ENCODE measurements at places on chromosomes 7 and 10.

- no peak for DNase-seq
Measured at GRCh38 chr7:28729281-28729680, 228.8 kb downstream of the TRIL start.

- no peak for DNase-seq
Measured at GRCh38 chr7:121797657-121798452, 75.1 kb upstream of the PTPRZ1 start.

GRCh38 chr10:128481152-128481840 is 355.1 kb upstream of the MKI67 start:
- no peak for DNase-seq

DNA sequence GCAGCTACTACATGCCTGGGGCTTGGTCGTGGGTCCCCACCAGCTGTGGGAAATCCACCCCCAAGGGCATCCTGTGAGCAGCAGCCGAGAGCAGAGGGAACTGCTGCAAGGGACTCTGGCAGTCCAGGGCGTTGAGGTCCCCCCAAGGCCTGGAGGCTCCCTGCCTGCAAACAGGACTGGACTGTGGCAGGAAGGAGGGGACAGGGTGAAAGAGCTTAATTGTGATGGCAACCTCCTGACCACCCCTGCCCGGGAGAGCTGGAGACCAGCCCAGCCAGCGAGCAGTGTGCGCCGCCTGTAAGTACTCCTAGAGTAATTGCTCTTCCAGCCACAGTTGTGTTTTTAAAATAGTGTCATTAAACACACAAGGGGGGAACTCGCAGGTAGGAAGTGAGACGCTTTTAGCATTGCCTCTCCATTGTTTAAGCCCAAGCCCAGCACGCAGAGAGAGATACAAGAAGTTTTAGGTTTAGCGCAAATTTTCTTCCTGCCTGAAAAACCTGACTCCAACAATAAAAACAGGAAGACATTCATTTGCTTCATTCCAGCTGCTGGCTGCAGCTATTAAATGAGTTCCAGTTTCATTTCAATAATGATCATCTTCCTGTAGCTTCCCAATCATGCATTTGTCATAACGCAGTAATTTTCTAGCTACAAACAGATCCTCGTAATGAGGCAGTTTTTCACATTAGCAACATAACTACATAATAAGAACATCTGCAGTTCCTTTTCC is 111.1 kb downstream of the EBF3 start:
- no peak for DNase-seq

DNA sequence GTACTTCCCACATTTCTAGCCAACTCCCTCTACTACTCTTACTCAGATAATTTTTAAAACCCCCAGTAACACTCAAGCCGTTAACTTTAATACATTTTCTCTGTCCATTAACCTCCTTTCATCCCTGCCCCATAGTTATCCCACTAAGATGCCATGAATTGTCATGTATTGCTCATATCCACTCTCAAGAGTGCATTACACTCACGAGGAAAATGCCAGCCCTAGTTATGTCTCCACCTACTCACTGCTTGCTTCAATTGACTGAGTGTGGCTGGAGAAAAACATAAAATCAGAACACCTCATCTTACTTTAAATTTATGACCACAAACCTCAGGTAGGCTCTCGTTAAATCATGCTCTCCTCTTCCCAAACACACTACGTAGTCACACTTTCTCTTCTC is 324.1 kb upstream of the NPSR1 start:
- DNase-seq, result no peak

DNA sequence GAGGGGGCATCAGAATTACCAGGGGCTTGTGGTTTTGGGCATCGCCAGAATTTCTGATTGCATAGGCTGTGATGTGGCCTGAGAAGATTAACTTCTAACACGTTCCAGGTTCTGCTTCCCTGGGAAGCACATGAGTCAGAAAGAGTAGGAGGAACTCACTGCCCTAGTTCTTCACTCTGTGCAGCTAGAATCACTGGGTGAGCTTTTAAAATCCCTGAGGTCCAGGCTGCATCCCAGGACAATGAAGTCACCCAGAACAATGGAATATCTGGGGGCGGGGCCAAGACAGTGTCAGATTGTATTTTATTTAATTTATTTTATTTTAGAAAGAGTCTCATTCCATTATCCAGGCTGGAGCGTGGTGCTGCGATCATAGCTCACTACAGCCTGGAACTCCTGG is 636.5 kb downstream of the CALN1 start:
- no peak for DNase-seq

GRCh38 chr10:88428442-88428841 is 154.7 kb downstream of the RNLS start:
- DNase-seq, result no peak

DNA sequence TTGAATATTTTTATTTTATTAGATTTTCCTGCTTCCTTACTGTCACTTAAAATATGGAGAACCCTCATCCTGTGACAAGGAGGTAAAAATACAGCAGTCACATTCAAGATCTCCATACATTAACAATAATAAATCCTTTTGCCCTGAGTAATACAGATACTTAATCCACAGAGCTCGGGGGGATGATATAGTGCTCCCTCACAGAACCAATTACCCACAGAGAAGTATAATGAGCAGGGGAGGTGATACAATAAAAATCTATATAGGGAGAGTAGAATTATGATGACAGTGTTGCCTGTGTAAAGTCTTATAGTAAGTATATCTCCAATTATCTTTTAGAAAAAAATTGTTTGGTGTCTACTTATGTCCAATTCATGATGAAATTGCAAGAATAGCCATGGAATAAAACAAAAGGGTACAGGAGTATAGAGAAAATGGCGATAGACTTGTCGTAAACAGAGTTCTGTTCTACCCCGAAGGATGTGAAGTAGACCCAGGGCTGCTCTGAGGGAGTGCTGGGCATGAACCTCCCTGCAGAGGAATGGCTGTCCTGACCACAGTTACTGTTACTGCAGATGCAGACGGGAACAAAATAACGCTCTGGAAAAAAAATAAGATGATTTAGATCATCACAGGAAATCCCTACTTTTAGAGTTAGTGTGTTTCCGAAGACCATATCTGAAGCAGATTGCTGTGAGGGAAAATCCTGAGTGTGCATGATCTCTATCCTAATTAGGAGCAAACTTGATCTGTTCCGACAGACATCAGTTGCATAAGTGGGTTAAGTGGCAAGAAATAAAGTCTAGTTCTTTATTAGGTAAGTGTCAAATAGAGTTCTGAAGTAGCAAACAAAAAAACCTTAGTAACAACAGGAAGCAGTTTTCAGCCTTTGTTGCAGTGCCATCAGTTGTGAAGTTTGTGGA is 123.7 kb downstream of the KAT6B start:
- no peak for DNase-seq

- DNase-seq, result no peak
Measured at GRCh38 chr10:47425813-47426419, 41.8 kb upstream of the ZNF488 start.

DNA sequence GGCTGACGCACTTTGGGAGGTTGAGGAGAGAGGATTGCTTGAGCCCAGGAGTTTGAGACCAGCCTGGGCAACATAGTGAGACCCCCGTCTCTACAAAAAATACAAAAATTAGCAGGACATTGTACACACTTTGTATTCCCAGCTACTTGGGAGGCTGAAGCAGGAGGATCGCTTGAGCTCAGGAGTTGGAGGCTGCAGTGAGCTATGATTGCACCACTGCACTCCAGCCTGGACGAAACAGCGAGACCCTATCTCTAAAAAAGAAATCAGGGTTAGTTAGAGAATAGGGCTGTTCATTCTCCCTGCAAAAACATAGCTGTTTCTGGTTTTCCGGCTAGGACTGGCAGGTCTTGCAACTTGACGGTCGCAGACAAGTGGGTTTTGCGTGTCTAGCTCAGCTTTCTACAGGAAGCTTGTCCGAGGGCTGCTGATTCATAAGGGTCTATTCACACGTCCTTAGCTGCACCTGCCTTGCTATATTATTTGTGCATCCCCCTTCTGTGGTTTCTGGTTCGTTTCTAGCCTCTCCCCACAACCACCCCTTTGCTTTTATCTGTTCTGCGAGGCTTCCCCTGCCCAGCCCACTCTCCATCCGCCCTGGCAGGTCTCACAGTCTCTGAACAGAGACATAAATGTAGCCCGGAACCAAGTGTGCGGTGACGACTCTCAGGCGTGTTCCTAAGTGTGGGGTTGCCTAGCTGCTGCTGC is 10.7 kb downstream of the AMZ1 start:
- peak; percentile 60 for DNase-seq

DNA sequence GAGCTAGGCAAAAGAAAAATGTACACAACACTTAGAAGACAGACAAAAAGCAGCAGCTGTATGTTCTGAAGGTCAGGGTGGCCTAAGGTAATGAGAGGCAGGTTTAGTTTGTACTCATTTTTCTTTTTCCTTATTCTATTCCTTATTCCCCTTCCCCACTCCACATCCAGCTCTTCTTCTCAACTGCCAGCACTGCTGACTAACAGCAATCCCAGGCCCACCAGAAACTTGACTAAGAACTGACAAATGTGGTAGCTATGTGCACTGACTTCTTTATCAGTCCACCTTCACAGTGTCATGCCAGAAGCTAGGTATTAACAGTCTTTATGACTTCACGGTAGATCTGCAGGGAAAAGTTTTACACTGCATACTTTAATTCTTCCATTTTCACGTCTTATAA is 6.1 kb downstream of the COPG2 start:
- DNase-seq, result no peak

DNA sequence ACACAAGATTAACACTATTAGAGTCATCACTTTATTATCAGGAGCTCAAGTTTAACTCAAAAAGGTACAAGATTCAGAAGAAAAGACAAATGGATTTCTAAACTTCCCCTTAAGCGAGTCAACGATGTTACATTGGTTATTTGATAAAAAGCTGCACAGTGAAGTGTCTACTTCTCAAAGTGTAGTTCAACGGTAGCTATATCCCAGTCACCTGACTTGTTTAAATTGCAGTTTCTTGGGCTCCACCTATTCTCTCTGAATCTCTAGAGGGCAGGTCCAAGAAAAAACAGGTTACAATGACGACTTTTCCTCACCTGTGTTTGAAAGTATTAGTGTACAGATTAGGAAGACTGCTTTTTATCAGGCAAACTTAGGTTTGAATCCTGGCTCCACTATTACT is 16.6 kb downstream of the MINDY3 start:
- no peak for DNase-seq

DNA sequence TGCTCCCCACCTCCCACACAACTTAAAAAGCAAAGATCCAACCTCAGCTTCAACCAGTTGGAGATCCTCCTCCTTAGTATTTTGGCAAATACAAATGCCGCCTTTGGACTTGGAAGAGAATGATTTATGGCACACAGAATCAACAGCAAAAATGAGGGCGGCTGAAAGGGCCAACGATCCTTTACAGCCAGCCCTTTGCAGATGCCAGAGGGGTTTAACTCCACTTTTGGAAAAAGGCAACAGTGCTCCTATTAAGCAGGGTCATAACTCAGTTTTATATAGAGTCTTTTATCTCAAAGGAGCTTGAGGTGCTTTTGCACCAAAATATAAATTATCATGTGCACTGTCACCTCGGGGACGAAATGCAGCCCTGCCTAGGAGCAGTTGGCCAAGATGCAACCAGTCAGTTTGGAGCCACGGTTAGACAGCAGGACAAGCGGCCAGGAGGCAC is 56.7 kb upstream of the JCAD start:
- no peak for DNase-seq

- no peak for DNase-seq
Measured at GRCh38 chr7:44961844-44962482, 16.9 kb downstream of the MYO1G start.

GRCh38 chr10:1316809-1317143 is 260.6 kb downstream of the WDR37 start:
- no peak for DNase-seq

GRCh38 chr7:130721486-130722277 is 12.3 kb downstream of the KLF14 start:
- no peak for DNase-seq

DNA sequence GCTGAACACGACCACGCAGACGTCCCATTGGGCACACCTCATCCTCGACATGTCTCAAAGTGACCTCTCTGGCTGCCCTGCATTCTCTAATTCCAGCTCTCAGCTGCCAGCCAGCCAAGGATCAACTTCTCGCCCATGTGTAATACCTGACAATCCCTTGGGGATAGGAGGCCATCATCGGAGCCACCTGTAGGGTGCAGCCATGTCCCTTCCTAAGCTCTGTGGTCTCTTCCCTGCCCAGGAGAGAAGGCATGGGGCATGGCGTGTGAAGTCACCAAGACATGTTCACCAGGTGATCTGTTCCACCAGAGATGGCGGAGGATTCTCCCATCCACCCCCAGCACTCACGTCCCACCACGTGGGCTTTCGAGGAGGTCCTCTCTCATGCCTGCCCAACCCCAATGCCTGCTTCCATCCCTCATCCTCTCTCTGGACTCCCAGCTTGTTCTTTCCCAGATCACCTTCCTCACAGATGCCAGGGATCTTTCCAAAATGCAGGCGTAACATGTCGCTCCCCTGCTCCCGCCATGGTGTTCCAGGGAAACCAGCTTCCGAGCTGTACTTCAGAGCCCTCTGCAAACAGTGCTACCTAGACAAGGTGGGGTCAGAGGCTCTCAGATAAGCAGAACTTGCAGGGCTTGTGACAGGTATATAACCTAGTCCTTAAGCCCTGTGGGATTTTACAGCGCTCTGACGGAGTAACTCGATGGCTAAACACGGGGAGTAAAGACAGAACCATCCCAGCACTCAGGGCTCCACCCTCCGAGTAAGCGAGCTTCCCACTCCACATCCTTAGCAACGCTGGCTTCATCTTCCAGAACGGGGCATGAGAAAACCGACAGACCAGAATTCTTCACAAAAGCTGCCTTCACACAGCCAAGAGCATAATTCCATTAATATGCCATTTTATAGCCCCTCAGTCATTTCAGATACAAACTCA is 41.1 kb downstream of the BRI3 start:
- no peak for DNase-seq

DNA sequence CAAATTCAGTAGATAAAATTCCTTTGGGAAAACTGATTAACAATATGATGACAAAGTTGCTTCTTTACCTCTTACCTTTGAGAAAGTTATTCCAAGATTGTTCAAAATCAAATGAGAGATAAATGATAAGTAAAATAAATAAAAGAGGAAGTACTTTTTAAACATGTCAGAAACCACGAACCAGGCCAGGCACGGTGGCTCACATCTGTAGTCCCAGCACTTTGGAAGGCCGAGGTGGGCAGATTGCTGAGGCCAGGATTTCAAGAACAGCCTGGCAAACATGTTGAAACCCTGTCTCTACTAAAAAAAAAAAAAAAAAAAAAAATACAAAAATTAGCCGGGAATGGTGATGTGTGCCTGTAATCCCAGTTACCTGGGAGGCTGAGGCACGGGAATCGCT is 296.6 kb downstream of the HGF start:
- DNase-seq, result no peak

- DNase-seq, result no peak
Measured at GRCh38 chr10:59362144-59362958, at the start of gene FAM13C. Gene FAM13C (minus strand): TSS chr10:59362549. CDS start chr10:59362460, 89 bp downstream.

DNA sequence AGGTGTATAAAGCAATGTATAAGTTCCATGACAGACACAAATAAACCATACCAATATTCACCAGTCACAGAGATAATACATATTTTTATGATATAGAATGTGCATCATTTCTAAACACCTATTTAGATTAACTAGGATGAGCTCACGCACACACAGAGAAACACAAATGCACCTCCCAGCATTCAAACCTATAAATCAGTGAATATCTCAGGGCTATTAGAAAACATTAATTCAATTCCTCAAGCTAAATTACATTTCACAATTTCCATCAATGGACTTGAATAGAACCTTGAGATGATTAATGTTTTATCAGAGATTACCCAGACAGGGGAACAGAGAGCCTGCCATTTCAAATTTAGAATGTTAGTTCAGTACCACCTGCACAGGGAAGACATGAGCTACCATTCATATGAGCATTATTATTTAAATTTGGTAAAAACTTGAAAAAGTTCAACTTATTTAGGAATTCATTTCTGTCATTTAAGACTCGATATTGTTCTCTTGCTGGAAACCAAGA is 221.7 kb downstream of the PARD3 start:
- DNase-seq, result no peak

- DNase-seq, result no peak
Measured at GRCh38 chr10:84987039-84987438, 658.6 kb downstream of the CCSER2 start.
